Kasumi-1 (cell line): ENCODE measurements at places on chromosomes 5 and 9.
A peak's percentile ranks its signal among the peaks of the same experiment; 100 is the strongest.

- DNase-seq = peak; percentile 72
Observed at GRCh38 chr9:137127301-137128157, 11.4 kb upstream of the GRIN1 start.

DNA sequence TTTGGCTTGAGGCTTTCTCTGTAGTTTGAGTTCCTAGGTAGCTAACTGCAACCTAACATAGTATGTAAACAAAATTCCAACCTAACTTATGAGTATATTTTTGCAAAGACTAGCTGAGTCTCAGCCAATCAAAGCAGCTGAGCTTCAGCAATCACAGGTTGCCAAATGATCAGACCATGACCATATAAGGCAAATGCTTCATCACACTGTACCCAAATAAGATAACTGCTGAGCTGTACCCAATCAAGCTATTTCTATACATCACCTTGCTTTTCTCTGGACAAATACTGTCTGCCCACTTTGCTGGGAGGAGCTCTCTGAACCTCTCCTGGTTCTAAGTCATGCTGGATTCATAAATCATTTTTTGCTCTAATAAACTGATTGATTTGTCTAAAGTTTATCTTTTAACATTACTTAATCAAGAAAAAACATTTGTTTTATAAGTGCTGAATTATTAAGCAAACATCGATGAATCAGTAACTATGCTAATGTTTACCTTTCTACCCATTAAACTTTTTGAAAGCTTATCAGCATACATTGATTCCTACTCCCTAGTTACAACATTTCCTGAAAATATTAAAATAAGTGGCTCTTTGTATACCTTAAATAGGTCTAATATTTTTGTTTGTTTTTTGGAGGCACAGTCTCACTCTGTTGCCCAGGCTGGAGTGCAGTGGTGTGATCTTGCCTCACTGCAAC is 129.7 kb upstream of the PCA3 start:
- DNase-seq = no peak

- DNase-seq = no peak
Observed at GRCh38 chr5:180117000-180117725, 45.6 kb upstream of the RNF130 start.

DNA sequence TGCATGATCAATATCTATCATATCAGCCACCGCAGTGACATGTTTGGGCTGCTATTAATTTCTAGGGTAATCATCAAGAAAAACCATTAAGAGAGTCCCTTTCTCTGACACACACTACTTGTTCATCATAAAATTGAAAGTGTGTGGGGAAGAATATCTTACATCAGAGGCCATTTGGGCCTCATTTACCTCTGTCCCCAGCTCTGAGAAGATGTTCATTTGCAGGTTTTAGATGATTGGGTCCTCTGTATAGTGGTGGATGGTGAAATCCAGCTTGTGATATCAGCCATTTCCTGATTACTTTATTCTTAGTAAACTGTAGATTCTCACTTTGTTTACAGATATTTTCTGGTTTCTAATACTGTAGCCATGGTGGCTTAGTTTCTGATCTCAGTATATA is 29.8 kb upstream of the PJA2 start:
- no peak for DNase-seq

DNA sequence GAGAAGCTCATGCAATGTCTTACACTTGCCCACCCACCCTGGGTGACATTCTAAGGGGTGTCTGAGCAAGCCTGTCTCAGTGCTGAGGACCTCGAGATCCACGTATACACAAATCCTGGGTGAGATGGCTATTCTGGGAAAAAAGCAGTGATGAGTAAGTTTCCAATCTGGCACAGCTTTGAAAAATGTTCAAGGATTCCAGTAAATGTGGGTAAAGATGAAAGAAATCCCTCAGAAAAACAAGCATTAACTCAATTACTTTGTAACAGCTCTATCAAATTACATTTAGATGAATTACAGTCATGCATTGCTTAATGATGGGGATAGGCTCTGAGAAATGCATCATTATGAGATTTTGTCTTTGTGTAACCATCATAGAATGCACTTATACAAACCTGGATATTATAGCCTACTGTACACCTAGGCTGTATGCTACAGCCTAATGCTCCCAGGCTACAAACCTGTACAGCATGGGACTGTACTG is 26.9 kb downstream of the GOLM1 start:
- DNase-seq = no peak

GRCh38 chr5:51202161-51202560 is 181.1 kb upstream of the ISL1 start:
- no peak for DNase-seq

GRCh38 chr9:93669958-93670207 is 93.5 kb downstream of the PHF2 start:
- no peak for DNase-seq

- DNase-seq = no peak
Observed at GRCh38 chr5:93117751-93118531, 463.1 kb downstream of the NR2F1-AS1 start.

DNA sequence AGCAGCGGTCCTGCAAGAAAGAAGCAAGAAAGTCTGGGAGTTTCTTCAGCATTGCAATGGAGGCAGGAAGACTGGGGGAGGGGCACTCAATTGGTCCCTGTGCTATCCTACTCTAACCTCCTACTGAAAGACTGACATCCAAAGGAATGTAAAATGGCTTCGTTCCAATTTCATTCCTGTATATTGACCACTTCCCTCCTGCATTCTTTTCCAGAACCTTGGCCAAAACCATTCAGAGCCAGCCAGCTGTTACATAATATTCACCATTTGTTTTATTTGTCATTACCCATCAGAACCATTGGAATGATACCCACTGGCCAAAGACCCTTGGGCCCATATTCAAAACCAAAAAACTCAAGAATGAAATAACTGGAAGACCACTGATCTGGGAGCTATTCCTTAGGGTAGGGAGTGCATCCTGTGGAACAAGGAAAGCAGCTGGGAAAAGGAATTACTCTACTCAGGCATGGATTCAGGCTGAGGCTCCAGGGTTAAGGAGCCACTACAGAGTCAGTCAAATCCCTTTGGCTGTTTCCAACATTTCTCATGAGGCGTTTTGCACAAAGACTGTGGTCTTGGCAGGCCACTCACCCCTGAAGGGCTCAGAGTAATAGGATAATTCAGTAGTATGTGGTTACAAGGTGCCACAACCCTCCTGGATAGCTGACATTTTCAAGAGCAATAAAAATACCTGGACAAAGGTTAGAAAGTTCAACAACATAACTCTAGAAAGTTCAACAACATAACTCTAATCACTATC is 148.7 kb upstream of the SLC1A3 start:
- no peak for DNase-seq

GRCh38 chr9:132622159-132622558 is 39.8 kb downstream of the BARHL1 start:
- no peak for DNase-seq

DNA sequence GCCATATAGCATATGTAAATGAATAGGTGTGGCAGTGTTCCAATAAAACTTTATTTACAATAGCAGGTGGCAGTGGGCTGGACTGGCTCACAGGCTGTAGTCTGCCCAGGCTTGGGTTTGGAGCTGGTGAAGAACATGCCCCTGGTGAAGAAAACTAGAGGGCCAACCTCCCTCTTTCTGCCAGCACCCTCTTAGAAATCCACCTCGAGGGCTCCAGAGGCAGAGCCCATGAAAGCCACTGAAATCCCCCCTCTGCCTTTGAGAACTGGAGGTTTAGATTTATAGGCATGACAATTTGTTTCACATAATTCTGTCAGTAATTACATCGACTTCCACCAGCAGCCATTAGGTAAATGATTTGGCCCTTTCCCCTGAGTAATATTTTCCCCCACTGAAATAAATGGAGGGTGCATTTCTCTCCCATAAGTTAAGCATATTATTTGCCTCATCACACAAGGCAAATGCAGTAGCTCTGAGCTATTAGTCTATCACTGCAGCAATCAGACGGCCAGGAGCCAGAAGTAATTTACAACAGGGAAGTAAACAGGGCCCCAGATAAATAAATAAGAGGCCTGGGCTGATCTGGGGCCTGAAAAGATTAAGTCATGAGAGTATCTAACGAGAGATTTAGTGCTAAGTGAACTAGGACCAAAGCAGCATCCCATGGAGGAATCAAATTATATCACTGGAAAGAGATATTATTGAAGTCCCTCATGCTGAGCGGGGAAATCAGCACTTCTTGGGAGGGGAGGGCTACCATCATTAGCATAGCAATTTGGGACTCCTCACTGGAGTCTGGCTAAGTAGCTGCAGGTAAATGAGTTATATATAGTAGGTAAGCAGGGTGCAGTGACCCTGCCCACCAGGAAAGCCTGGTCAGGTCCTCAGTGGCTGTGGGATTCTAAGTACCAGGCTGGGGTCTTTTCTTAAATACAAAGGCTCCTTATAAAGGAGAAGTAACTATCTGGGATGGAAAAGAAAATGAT is 123.9 kb downstream of the SLIT3 start:
- DNase-seq = no peak

DNA sequence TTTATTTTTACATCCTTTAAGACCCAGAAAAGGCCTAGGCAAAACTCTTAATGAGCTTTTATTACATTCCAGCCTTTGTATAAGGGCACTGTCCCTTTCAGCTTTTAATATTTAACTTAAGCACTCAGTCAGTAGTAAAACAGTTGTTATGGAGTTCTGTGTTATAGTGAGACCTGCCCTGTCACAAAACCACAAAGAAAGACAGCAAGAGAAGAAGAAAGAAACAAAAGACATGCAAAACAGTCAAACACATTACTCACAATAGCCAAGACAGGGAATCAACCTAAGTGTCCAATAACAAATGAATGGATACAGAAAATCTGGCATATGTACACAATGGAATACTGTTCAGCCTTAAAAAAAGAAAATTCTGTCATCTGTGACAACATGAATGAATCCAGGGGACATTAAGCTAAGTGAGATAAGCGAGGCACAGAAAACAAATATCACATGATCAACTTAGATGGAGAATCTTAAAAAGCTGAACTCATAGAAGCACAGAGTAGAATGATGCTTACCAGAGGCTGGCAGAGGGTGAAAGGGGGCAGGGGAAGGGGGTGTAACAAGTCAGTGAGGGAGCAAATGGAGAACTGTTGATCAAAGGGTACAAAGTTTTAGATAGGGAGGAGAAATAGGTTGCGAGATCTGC is 63.8 kb upstream of the CCNG1 start:
- DNase-seq = no peak

- no peak for DNase-seq
Observed at GRCh38 chr9:15711531-15711930, 158.7 kb downstream of the CCDC171 start.

DNA sequence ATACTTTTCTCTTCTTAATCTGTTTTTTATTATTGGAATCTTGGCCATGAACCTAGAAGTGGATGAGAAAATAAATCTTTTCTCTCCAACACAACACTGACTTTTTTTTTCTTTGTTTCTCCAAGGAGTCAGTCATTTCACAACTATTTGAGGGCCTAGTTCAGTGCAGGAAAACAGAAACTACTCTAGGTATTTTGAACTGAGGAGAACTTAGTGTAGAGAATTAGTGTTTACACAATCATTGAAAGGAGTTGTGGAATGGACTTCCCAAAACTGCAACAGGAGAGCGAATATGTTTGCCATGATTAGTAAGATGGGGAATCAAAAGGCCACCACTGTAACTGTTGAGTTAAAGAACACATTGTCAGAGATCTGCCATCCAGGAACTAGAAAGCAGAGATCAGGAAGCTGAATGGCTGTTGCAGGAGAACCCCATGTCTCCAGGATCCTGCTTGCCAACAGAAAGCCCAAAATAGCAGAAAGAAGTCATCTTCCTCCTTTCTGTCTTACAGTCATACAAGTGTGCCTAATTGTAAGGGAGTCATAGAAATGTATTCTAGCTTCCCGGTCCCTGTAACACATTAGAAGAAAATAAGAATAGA is 20.3 kb upstream of the PCDH1 start:
- DNase-seq = no peak

DNA sequence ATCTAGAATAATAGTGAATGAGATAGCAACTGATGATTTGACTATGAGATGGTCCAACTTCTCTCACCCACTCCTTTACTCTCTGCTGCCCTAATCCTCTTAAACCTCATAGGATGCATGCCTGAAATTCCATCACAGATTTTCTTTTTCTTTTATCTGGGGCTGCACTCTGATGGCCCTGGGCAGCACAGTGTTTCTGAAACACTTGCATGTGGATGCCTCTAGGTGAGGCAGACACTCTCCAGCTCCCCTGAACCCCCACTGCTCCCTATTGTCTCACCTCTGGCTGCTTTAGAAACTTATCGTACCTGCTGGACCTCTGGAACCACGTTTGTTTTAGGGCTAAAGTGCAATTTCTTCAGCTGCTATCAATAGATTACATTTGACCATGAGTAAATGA is 67.5 kb downstream of the HTR4 start:
- DNase-seq = no peak

DNA sequence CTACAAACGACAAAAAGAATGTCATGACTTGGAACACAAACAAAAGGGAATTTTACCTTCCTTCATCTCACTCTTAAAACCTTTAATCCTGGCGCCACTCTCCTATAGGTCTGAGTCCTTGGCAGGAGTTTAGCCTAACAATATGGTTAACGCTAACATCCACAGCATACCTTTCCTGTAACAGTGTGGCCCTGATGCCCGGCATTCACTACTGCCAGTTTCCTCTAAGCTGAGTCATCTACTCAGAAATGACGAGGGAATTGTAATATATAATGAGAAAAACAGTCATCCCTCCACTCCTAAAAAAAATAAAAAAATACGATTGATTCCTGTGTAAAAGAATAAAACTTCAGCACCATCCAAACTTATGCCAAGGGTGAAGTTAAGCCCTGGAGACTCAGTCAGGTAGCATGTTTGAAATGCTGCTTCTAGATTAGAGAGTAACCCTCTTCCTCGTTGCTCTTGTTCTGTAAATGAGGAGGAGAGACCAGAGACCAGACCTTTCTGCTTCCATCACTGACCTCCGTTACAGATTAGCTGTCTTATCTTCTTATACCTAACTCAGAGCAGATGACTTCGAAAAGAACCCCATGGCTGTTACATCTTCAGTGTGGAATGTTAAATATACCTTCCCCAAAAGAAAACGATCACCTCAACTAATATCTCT is 37.4 kb downstream of the CCDC125 start:
- DNase-seq = no peak

DNA sequence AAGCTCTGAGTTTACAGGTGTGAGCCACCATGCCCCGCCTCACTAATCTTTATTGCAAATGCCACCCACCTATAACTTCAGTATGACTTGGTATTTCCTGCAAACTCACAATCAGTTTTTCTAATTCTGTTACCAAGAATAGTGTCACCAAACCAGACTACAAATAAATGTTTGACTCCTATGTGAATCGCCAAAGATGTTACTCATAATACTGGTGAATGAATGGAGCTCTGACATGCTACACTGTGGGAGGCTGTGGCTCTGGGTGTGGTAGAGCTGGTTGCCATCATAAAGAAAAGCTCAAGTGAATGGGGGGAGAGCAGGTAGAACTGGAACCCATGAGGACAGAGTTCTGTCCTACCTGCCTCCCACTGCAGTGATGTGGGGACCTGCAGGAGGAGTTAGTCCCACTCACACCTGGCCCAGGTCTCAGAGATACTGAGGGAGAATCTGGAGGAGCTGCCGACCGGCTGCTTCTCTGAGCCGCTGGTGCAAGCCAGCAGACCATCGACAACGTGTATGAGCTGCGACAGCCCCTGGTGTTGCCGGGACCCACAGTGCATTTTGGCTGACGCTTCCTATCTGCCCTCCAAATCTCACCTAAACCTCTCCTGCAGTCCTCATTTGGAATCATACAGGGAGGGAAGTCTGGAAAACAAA is 95.7 kb downstream of the ENTREP1 start:
- DNase-seq = no peak
